Immature natural killer cell (primary cell): ENCODE measurements at places on chromosomes 7 and 10. TPM values are rescaled to one million over a fixed set of nuclear protein-coding genes. Genes with fewer than 3 reads are reported as not detected.

The NOS3 gene
- 0.21 TPM for polyA plus RNA-seq

The PRLHR gene
- not detected for polyA plus RNA-seq

DNA sequence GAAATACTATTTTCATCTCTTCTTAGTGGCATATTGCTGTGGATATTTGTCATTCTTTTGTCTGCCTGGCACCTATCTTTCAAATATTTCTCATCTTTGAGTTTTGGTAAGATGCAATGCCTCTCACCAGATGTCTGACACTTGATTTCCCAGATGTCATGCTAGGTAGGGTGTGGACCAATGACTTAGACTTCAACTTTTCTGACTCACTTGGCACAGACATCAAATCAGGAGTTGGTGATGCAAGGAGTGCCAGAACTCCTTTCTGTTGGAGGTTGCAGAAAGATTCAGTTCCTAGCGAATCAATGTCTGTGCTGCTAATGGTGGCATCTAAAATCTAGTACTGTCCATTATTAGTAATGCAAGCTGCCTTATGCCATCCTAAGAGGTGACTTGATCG is 216.9 kb upstream of the FERD3L start:
- DNase-seq: no peak

- no peak for DNase-seq
These were observed 14.0 kb upstream of the INSIG1 start for GRCh38 chr7:155283565-155284194.

The CCDC172 gene
- polyA plus RNA-seq: not detected

GRCh38 chr7:112021379-112022044 is 184.7 kb downstream of the DOCK4 start:
- no peak for DNase-seq

GRCh38 chr10:44035474-44036197 is 349.3 kb downstream of the CXCL12 start:
- no peak for DNase-seq

DNA sequence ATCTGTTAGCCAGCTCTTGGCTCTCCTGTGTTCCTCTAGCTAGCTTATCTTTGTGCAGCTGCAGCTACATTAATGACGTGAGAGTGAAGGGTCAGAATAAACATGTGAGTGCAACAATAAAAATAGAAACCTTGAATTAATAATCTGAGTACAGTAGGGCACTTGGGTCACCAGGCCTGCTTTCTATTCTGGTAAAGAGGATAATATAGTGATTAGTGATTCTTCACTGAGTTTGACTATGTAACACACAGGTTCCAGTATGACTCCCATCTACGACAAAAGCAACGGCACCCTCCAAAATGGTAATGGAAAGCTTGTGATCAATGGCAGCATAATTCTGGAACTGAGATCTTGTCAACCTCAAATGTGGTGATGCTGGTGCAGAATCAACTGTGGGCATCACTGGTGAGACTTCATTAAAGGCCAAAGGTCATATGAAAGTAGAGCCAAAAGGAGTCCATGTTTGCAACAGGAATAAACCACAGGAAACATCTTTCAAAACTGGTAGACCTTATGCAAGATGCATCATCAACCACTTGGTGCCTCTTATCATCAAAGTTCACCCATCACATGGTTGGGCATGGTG is 77.6 kb downstream of the NRBF2 start:
- DNase-seq: no peak

DNA sequence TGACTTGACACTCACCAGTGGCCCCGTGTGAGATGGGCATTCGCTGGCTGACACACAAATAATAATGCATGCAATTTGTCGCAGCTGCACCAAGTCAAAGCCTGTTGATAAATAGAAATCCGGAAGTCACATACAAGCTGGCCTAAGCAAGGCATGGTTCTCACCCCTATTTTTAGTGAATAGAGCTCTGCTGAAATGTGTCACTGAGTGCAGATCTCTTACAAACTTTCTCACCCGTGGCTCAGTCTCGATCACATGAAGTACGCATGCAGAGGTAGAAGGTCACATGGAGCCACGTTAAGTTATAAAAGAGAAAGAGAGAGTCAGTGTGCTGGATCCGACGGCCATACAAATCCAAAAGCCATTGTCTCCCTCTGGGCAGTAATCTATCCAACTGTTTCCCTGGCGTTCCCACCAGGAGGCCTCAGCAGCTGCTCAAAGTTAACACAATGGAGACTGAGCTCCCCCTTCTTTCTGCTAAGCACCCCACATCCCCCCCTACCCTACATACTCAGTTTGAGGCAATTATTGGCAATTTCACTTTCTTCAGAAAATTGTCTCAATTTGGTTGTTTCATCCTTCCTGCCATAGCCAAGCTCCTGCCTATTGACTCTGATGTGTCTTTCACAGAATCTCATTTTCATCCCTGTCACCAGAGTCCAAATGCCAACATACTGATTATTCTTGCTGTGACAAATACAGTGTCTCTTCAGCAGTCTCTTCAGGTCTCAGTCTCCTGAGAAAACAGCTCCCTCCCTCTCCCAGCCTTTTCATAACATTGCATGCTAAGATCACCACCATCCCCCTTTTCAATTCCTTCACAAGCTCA is 473.3 kb upstream of the NRP1 start:
- no peak for DNase-seq

DNA sequence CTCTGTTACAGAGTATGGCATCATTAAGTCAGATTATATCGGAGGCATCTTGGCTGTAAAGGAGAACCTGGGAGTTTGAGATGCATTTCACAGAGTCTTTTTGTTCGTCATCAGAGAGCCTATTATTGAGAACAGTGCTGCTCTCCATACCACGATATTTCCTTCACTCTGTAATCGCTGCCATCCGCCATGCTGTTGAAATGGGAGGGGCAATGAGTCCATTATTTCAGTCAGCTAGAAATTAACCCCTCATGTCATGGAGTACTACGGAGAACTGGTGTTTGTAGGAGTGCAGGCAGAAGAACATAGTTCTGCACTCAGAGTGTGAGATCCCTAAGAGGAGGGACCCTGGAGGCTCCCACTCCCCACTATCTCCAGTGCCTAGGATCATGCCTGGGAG is 59.2 kb downstream of the SLC16A12 start:
- DNase-seq: no peak

- DNase-seq: no peak
These were observed 155.1 kb upstream of the FZD8 start for GRCh38 chr10:35797187-35797586.

DNA sequence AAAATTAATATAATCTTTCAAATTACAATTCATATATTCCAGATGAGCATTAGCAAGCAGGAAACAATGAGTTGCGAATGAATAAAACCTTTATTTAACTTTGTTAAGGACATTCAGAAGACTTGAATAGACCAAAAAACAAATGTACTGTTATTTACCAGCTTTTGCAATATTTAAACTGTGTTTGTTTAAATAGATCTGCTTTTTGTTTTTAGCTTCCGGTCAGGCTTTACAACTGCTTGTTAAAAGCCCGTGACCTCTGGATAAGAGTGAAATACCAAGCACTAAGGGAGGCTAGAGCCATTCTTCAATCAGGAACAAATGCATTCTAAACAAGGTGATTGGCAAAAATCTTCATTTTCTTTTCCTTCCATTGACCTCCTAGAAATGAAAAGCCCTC is 184.9 kb upstream of the GNAI1 start:
- DNase-seq: no peak

DNA sequence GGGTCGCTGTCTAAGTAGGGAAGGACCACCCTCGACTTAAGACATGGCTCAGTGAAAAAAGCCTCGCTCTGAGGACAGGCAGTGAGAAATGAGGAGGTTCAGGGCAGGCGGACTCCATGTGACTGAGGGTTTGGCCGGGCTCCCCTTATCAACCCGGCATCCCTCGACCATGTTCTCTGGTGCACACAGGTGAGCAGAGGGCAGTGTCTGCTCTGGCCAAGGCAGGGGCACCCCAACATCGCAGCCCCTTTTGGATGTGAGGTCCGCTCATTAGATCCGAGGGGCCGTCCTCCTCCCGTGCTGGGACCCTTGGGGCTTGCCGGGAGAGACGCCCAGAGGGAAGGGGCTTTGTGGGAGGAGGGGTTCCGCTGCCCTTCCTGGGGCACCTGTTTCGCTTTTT is 475.1 kb downstream of the DNAJB6 start:
- DNase-seq: no peak

DNA sequence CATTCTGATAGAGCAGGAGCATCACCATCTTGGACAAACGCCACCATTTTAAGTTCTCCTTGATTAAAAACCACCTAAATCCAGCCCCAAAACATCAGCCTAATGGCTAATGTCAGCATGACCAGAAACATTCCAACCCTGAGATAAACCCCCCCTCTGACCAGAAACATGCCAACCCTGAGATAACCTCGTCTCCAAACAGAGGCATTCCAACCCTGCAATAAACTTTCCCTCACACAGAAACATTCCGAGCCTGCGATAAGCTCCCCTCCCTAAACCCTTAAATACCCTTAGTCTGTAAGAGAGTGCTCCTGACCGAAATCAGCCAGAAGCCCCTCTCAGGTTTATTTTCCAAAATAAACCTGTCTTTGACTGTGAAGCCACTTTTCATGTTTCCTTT is 76.5 kb downstream of the ADARB2 start:
- DNase-seq: no peak

- DNase-seq: no peak
These were observed 18.2 kb downstream of the COL13A1 start for GRCh38 chr10:69819716-69820506.

The ANK3 gene
- not detected for polyA plus RNA-seq

DNA sequence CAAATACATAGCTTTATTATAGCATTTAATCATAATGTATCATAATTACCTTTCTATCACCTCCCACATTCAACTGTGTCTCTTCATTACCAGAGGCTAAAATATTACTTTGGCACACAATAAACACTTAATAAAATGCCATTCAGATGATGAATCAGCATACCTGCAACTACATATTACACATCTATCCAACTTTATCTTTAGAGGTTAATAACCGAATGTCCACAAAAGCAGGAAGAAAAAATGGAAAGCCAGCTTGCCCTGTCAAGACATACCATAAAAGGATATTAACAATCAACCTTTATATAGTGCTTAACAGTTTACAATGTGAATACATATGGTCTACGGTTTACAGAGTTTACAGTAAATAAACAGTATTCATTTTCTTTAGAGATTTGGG is 12.7 kb downstream of the CACUL1 start:
- DNase-seq: no peak

GRCh38 chr10:76428551-76429367 is 997.3 kb downstream of the LRMDA start:
- no peak for DNase-seq

The KRIT1 gene
- polyA plus RNA-seq: 21.3 TPM

GRCh38 chr10:9547936-9548904 is 1469.5 kb upstream of the CELF2 start:
- no peak for DNase-seq

DNA sequence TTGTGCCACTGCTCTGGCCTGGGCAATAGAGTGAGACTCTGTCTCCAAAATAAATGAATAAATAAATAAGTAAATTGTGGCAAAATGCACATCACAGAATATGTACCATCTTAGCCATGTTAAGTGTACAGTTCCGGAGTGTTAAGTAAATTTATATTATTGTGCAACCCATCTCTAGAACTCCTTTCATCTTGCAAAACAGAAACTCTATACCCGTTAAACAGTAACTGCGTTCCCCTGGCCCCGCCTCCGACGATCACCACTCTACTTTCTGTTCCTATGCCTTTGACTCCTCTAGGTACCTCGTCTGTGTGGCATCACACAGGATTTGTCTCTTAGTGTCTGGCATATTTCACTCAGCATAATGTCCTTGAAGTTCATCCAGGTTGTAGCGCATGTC is 356.4 kb upstream of the FOXK1 start:
- DNase-seq: no peak

DNA sequence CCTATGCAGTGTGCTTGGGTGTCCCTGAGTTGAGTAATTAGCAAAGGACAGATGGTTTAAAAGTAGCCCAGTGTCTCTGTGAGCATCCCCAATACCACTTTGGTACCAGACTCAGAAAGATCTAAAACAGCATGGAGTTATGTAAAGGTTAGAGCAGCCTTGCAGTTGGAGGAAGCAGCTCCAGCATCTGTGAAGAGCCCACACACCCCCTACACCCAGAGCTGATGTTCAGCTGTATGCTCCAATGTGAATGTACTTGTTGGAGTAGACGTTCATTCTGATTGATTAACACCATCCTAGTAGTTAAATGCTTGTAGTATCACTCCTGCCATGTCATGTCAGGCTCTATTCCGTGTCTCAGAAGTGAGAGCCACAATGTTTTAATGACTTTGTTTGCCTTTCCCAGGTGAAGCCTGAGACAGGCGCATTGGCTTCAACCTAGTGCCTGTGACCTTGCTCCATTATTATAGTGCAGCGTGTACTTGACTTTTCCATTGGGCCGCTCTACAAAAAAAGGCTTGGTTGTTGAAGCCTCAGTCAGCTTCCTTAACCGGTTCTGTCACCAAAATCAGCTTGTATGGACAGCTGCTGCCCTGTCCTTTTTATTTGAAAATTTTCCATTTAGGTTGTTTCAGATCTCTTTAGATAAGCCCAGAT is 154.2 kb downstream of the LCOR start:
- no peak for DNase-seq

The STAG3 gene
- polyA plus RNA-seq: 2.8 TPM

DNA sequence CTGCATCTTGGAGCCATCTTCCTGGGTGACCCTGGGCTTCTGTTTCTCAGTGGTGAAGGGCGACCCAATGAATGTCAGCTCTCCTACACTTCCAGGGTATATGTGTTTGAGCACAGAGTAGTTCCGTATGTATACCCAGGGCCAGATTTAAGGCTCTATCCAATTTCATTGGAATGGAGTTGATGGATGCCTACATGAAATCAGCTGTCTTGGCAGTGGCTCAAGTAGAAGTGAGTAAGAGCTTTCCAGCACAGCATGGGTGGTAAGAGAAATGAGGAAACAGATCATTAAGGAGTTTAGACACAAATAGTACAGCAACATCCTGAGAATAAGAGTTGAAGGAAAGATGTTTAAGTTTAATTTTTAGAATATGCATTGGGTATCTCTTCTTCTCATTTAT is 433.0 kb downstream of the PAXIP1 start:
- DNase-seq: no peak

- no peak for DNase-seq
These were observed 21.4 kb downstream of the MAD1L1 start for GRCh38 chr7:2211259-2211880.

GRCh38 chr7:99194301-99194700 is 13.6 kb downstream of the KPNA7 start:
- DNase-seq: no peak

- DNase-seq: no peak
These were observed 27.0 kb upstream of the FAM107B start for GRCh38 chr10:14801723-14802122.

The CTBP2 gene
- polyA plus RNA-seq: 154 TPM

DNA sequence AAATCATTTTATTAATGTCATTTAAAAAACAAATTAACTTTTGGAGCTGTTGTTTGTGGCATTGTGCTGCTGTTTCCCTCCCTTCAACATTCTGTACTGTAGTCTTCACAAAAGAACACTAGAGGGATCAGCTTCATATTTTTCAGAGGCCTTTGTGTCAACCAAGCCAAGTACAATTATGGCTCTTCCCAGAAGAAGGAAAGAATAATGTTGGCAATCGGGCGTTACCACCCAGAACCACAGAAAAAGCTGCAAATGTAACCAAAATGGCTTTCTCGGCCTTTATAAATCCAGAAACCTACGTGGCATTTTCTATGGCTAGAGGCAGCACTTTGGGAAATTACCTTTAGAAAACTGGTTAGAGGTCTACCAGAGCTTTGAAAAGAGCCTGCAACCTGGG is 98.8 kb upstream of the COL1A2 start:
- no peak for DNase-seq

The ZNF107 gene
- 5.6 TPM for polyA plus RNA-seq

GRCh38 chr10:130409931-130410330 is 273.7 kb downstream of the GLRX3 start:
- no peak for DNase-seq
